Mesangial cell (primary cell): ENCODE measurements at places on chromosomes 5 and 9. TPM values are rescaled to one million over a fixed set of nuclear protein-coding genes. Genes with fewer than 3 reads are reported as not detected.

Gene TAF11L10
- total RNA-seq, result not detected in 2 replicates

Gene ADAMTS2
- 3.1 and 4.7 TPM in 2 replicates for total RNA-seq

Gene INIP
- 7.6 and 9.3 TPM in 2 replicates for total RNA-seq

Gene IL9
- not detected in 2 replicates for total RNA-seq

Gene MOB3B
- total RNA-seq, result 0.98 and 1.6 TPM in 2 replicates

Gene MINAR2
- not detected in 2 replicates for total RNA-seq

Gene SPATA9
- not detected in 2 replicates for total RNA-seq

Gene SIT1
- not detected in 2 replicates for total RNA-seq

Gene CCDC152
- total RNA-seq, result 0.25 and 0.49 TPM in 2 replicates

Gene SPTAN1
- 280 and 302 TPM in 2 replicates for total RNA-seq

Gene PRR7
- 15.6 and 32.8 TPM in 2 replicates for total RNA-seq

Gene ENTPD2
- total RNA-seq, result not detected in 2 replicates

Gene GZMA
- not detected in 2 replicates for total RNA-seq

Gene ENHO
- 0.65 TPM in 1 of 2 replicates, not detected in the other for total RNA-seq

Gene TICAM2
- 0.89 and 2.1 TPM in 2 replicates for total RNA-seq

Gene TYRP1
- total RNA-seq, result not detected in 2 replicates

Gene ROR2
- 0.98 and 4.9 TPM in 2 replicates for total RNA-seq

Gene TSLP
- total RNA-seq, result 0.13 TPM in 1 of 2 replicates, not detected in the other

Gene CD274
- 1.0 and 12.1 TPM in 2 replicates for total RNA-seq

Gene SAXO1
- 0.51 TPM in 1 of 2 replicates, not detected in the other for total RNA-seq

Gene VCAN
- total RNA-seq, result 284 and 1,012 TPM in 2 replicates

Gene TSSK1B
- under 0.01 TPM in 1 of 2 replicates, not detected in the other for total RNA-seq

Gene EIF4E1B
- not detected in 2 replicates for total RNA-seq

Gene KCNT1
- total RNA-seq, result not detected in 2 replicates

Gene ADGRD2
- not detected in 2 replicates for total RNA-seq

Gene QRFP
- not detected in 2 replicates for total RNA-seq

Gene CARTPT
- not detected in 2 replicates for total RNA-seq

Gene RAB3C
- under 0.01 TPM in 1 of 2 replicates, not detected in the other for total RNA-seq

Gene PCDHGB7
- 5.1 and 18.1 TPM in 2 replicates for total RNA-seq

Gene NR4A3
- 0.13 TPM in 1 of 2 replicates, not detected in the other for total RNA-seq
